ENCODE measurements at places on chromosomes 2 and 18. TPM values are rescaled to one million over a fixed set of nuclear protein-coding genes. Genes with fewer than 3 reads are reported as not detected.

DNA sequence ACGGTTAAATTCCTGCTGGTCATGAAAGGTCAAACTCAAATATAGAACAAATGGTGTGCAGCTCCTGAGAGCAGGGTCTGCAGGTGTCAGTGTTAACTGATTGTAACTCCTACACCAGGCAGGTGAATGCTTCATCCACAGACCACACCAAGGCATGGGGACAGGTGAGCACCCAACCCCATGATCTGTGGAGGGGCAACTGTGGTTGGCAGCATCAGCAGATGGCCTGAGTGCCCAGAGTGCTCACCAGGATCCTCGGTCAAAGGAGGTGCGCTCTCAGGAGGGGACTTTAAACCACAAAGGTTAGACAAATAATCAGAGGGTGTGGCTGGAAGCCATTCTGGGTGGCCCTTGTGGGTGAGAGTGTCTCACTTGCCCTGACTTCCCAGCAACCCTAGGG is 44.5 kb downstream of the PTGR3 start:
- peaks cover 83% of the 10 kb centered on the region for H3K27me3 ChIP-seq
- no peak for DNase-seq
- no peaks in the 10 kb centered on the region for H3K36me3 ChIP-seq
- H3K27ac ChIP-seq = no peak overlapping the region
- H3K4me3 ChIP-seq = no peak overlapping the region
- H3K4me1 ChIP-seq = no peaks in the 10 kb centered on the region

- H3K36me3 ChIP-seq = no peaks in the 10 kb centered on the region
- H3K4me3 ChIP-seq = no peak overlapping the region
- H3K27ac ChIP-seq = no peak overlapping the region
- no peaks in the 10 kb centered on the region for H3K27me3 ChIP-seq
- H3K4me1 ChIP-seq = no peaks in the 10 kb centered on the region
These were observed 242.5 kb downstream of the RPIA start for GRCh38 chr2:88933980-88934379.

DNA sequence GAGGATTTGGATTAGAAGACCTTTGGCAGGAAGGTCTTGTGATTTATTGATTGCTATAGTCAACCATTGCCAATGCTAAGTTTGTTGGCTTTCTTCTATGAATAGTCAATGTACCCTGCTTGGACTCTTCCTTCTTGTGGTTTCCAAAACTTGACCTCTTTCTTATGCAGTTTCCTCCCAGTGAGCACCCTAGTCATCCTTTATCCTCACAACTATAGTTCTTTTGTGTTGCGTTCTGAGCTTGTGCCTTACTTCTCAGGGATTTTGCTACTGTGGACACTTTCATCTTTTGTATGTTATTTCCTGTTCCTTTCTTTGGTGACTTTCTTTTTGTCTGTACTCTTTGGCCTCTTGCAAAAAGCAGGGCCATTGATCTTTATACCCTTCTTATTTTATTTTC is 168.2 kb downstream of the LRRTM1 start:
- no peak overlapping the region for H3K27ac ChIP-seq
- no peaks in the 10 kb centered on the region for H3K36me3 ChIP-seq
- H3K27me3 ChIP-seq = 0 out of 2 replicates have a peak, but pooled peaks cover 8% of the 10 kb centered on the region

DNA sequence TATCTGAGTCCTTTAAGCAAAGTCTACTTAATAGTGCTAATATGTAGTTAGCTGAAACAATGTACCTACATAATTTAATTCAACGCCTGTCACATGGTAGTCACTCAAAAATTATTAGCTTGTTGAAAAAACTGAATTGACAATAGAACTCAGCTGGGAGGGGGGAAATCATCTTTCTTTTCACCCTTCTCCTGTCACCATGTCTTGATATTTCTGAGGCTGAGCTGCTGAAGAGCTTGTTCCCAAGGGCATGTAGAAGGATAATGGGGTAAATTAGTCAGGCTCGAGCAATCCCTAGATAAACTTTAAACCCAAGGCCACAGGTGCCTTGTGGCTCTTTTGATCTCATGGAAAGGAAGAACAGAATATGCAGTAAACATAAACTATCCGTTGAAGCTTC is 339.6 kb upstream of the LRATD1 start:
- H3K27me3 ChIP-seq = no peaks in the 10 kb centered on the region
- H3K27ac ChIP-seq = no peak overlapping the region
- H3K36me3 ChIP-seq = no peaks in the 10 kb centered on the region
- no peak overlapping the region for H3K4me3 ChIP-seq
- DNase-seq = no peak

- no peaks in the 10 kb centered on the region for H3K4me1 ChIP-seq
- H3K36me3 ChIP-seq = no peaks in the 10 kb centered on the region
- no peak for DNase-seq
- no peak overlapping the region for H3K27ac ChIP-seq
- no peaks in the 10 kb centered on the region for H3K27me3 ChIP-seq
These were observed 190.7 kb downstream of the RDH14 start for GRCh38 chr2:18369760-18370159.

DNA sequence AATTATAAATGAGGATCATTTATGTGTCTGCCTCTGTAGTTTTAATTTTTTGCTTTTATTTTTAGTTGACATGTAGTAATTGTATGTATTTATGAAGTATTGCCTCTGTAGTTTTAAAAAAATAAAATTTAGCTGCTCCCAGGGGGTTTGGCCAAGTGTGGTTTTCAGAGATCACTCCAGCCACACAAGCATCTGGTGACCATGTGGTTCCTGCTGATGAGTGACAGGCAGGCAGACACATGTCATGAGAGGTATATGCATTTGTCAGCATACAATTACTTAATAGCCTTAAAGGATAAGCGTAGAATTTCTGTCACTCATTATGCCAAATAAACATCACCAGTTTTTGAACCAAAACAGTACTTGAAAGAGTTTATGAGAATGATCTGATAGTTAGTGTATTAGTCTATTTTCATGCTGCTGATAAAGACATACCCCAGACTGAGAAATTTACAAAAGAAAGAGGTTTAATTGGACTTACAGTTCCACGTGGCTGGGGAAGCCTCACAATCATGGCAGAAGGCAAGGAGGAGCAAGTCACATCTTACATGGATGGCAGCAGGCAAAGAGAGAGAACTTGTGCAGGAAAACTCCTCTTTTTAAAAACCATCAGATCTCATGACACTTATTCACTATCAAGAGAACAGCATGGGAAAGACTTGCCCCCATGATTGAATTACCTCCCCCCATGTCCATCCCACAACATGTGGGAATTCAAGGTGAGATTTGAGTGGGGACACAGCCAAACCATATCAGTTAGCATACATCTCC is 29.6 kb downstream of the MREG start:
- no peak for DNase-seq
- H3K27ac ChIP-seq = peak overlapping the region; percentile 98
- peaks cover 59% of the 10 kb centered on the region for H3K4me1 ChIP-seq
- peaks cover 44% of the 10 kb centered on the region for H3K36me3 ChIP-seq

DNA sequence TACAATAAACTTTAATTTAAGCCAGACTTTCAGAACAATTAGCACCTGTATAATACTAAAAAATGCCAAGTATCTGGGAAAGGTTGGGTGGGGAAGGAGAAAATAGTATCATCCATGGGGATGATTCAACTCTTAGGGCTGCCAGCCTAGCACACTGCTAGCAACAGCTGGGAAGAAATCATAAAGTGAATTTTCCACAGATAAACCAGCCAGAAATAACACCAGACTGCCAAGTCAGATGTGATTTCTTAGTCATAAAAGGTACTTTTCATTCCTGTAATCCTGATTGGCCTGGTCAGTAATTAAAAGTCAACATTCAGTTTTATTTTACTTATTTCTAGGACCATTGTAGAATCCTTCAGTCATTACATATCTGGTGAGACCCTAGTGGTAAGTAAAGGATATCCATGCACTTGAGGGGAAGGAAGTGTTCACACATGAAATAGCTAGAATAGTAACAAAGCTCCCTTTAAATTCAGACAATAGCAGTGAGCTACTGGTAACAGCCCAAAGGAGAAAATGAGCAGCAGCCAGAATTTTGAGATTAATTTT is 59.4 kb downstream of the LIMS1 start:
- H3K4me1 ChIP-seq = peaks cover 29% of the 10 kb centered on the region
- no peaks in the 10 kb centered on the region for H3K36me3 ChIP-seq
- H3K27ac ChIP-seq = peak overlapping the region; percentile 74
- no peaks in the 10 kb centered on the region for H3K27me3 ChIP-seq
- DNase-seq = no peak

- H3K4me1 ChIP-seq = no peaks in the 10 kb centered on the region
- no peaks in the 10 kb centered on the region for H3K36me3 ChIP-seq
- H3K27ac ChIP-seq = no peak overlapping the region
- no peak for DNase-seq
- peaks cover 66% of the 10 kb centered on the region for H3K27me3 ChIP-seq
These were observed 127.5 kb upstream of the TMEM200C start for GRCh38 chr18:6022845-6023244.

GRCh38 chr2:144354953-144355352 is 165.0 kb downstream of the ZEB2 start:
- no peak overlapping the region for H3K27ac ChIP-seq
- H3K4me3 ChIP-seq = no peak overlapping the region
- no peaks in the 10 kb centered on the region for H3K27me3 ChIP-seq

DNA sequence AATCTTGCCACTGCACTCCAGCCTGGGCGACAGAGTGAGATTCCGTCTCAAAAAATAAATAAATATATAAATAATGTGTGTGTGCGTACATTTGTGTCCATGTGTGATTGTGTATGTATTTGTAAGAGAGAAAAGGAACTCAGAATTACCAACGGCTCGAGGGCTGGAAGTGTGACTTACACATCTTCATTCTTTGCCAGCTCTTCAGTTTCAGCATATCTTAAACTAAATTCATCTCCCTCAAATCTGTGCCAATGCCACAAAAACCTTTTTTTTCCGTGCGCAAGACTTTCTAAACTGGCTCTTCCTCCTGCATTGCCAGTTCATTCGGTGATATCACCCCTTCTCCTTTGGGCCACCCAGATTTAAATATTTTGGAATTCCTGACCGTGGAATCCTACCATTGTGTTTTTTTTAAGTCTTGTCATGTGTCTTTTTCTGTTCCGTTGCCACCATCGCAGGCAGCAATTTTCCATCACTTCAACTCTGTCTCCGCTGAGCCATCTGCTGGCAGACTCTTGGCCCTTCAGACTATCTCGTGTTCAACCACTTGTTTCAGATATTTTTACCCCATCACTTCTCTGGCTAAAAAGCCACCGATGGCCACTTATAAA is 77.0 kb upstream of the ZNF532 start:
- H3K4me1 ChIP-seq = peaks cover 57% of the 10 kb centered on the region
- no peak overlapping the region for H3K27ac ChIP-seq
- H3K27me3 ChIP-seq = no peaks in the 10 kb centered on the region
- no peaks in the 10 kb centered on the region for H3K36me3 ChIP-seq
- no peak overlapping the region for H3K4me3 ChIP-seq

DNA sequence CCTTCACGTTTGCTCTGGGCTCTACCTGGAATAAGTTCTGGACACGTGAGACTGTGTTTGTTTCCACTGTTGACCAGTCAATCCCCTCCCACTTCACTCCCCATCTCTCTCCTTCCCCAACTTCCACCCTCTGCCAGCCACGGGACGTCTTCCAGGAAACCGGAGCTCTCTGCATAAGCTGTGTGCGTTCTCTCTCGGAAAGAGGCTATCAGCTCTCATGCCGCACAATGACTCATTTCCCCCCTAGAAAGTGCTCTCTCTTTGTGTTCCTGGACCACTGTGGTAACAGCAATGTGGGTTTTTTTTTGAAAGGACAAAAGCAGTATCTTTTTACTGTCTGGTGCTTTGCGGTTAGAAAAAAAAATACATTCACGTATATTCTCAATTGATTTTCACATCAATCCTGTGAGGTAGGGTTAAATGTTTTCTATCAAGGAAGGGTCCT is 10.2 kb downstream of the PROKR1 start:
- DNase-seq = no peak
- peaks cover 50% of the 10 kb centered on the region for H3K27me3 ChIP-seq
- no peaks in the 10 kb centered on the region for H3K4me1 ChIP-seq
- H3K4me3 ChIP-seq = no peak overlapping the region
- H3K36me3 ChIP-seq = no peaks in the 10 kb centered on the region

GRCh38 chr2:96501471-96501874 is 3.7 kb downstream of the NEURL3 start:
- no peak overlapping the region for H3K4me3 ChIP-seq
- H3K27me3 ChIP-seq = no peaks in the 10 kb centered on the region
- DNase-seq = no peak
- H3K4me1 ChIP-seq = peaks cover 50% of the 10 kb centered on the region
- H3K36me3 ChIP-seq = no peaks in the 10 kb centered on the region

- H3K27me3 ChIP-seq = peaks cover 79% of the 10 kb centered on the region
- H3K4me1 ChIP-seq = no peaks in the 10 kb centered on the region
- no peaks in the 10 kb centered on the region for H3K36me3 ChIP-seq
- no peak overlapping the region for H3K4me3 ChIP-seq
These were observed 101.3 kb upstream of the GPR45 start for GRCh38 chr2:105140240-105140568.

GRCh38 chr2:227824711-227825110 is 11.1 kb downstream of the CCL20 start:
- DNase-seq = no peak
- H3K4me1 ChIP-seq = peaks cover 11% of the 10 kb centered on the region
- no peak overlapping the region for H3K4me3 ChIP-seq
- no peaks in the 10 kb centered on the region for H3K36me3 ChIP-seq

DNA sequence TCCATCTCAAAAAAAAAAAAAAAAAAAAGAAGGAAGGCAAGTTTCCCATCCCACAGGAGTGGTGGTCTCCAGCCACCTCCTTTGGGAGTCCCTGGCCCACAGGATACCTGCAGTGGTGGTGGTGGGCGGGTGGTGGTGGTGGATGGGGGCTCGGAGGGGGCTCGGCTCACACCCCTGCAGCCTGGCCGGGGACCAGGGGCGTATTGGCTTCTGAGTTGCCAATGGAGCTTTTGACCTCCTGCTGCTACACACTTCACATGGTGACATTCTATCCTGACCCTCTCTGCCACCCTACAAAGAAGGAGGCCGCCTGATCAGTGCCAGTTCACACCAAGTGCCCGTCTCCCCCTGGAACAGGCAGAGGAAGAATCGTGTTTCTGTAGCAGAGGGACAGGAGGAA is 119.6 kb downstream of the NFATC1 start:
- no peak overlapping the region for H3K27ac ChIP-seq
- no peaks in the 10 kb centered on the region for H3K4me1 ChIP-seq
- no peak for DNase-seq
- no peaks in the 10 kb centered on the region for H3K36me3 ChIP-seq
- H3K27me3 ChIP-seq = peaks cover 61% of the 10 kb centered on the region
- H3K4me3 ChIP-seq = no peak overlapping the region

- DNase-seq = no peak
- no peak overlapping the region for H3K4me3 ChIP-seq
- 0 out of 2 replicates have a peak, but pooled peaks cover 7% of the 10 kb centered on the region for H3K4me1 ChIP-seq
- no peaks in the 10 kb centered on the region for H3K36me3 ChIP-seq
- no peaks in the 10 kb centered on the region for H3K27me3 ChIP-seq
These were observed 6.5 kb upstream of the COBLL1 start for GRCh38 chr2:164847981-164848741.

- DNase-seq = no peak
- no peaks in the 10 kb centered on the region for H3K27me3 ChIP-seq
- H3K27ac ChIP-seq = 0 out of 2 replicates have a peak overlapping the region, but pooled peaks have one; percentile 10
- H3K4me3 ChIP-seq = no peak overlapping the region
- 0 out of 2 replicates have a peak, but pooled peaks cover under 1% of the 10 kb centered on the region for H3K36me3 ChIP-seq
- no peaks in the 10 kb centered on the region for H3K4me1 ChIP-seq
These were observed 12.0 kb downstream of the SFTPB start for GRCh38 chr2:85655961-85656417.

The EGR4 gene
- total RNA-seq = not detected

The UNC80 gene
- total RNA-seq = not detected

The CTLA4 gene
- total RNA-seq = not detected

The WIPF1 gene
- total RNA-seq = 1.3 TPM

The LYG1 gene
- total RNA-seq = 0.78 TPM

The MTCL1 gene
- total RNA-seq = 29.6 TPM

The HOXD8 gene
- 0.39 TPM for total RNA-seq

Data from PC-9 (cell line).